ENCODE measurements at places on chromosomes 3 and 15.

DNA sequence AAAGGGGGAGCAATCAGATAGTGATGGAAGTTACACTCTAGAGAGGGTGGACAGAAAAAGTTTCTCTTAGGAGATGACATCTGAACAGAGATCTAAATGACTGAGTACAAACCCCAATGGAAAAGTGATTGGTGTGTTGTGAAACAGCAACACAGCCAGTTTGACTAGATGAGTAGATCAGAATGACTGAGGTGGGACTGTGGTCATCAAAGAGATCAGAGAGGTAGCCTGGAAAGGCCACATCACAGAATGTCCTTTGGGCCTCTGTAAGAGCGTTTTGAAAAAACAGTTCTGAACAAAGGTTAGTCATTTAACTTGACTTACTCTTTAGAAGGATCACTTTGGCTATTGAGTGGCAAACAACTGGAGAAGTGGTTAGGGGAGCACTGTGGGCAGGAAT lies 10.6 kb downstream of the LRRC58 start:
- no peak for DNase-seq

GRCh38 chr3:181727341-181728032 lies 15.8 kb downstream of the SOX2 start:
- DNase-seq, result no peak

- DNase-seq, result no peak
These were observed 22.8 kb upstream of the TM2D3 start for GRCh38 chr15:101675015-101675414.

- no peak for DNase-seq
These were observed 453.8 kb downstream of the MAGI1 start for GRCh38 chr3:65584913-65585312.

GRCh38 chr15:69400850-69401249 lies 13.3 kb upstream of the KIF23 start:
- no peak for DNase-seq

- DNase-seq, result peak; percentile 58
These were observed at the start of gene CCDC9B for GRCh38 chr15:40340740-40341400. Gene CCDC9B, minus strand, starts transcription at chr15:40340939. Its CDS starts 120 bp downstream, at chr15:40340819.

- DNase-seq, result no peak
These were observed 29.4 kb downstream of the CD200R1L start for GRCh38 chr3:112817271-112817670.

- DNase-seq, result no peak
These were observed 52.9 kb upstream of the TSPAN3 start for GRCh38 chr15:77123854-77124253.

DNA sequence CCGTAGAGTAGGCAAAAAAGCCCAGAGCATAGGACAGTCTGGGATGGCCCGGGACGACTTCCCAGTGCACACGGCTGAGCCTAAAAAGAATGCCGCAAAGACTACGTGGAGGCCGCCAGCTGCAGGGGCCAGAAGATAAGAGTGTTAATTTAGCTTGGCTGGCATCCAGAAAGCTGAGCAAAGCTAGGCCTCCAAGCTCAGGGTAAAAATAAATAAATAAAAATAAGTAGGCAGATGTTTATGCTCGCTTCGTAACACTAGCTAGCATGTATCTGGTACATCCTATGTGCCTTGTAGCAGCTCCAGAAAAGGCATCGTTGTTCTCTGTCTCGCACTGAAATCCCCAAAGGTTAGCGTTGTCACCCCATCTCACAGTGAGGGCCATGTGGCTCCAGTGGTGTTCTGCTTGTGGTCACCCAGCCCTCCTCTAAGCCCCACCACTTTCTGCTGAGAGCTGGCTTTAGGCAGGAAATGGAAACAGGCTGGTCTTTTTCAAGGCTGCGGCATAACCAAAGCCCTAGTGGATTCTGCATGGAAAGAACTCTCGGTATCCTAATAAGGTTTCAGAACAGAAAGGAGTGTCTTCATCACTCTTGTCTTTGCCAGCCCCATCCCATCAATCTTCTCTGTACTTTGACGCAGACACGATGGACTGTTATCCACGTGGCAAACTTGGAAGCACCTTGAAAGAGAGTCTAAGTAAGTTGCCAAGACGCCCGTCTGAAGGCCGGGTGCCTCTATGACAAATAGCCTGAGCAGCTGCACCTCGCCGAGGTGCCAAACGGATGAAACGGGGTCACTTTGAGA lies 58.1 kb upstream of the MEF2A start:
- peak; percentile 14 for DNase-seq

DNA sequence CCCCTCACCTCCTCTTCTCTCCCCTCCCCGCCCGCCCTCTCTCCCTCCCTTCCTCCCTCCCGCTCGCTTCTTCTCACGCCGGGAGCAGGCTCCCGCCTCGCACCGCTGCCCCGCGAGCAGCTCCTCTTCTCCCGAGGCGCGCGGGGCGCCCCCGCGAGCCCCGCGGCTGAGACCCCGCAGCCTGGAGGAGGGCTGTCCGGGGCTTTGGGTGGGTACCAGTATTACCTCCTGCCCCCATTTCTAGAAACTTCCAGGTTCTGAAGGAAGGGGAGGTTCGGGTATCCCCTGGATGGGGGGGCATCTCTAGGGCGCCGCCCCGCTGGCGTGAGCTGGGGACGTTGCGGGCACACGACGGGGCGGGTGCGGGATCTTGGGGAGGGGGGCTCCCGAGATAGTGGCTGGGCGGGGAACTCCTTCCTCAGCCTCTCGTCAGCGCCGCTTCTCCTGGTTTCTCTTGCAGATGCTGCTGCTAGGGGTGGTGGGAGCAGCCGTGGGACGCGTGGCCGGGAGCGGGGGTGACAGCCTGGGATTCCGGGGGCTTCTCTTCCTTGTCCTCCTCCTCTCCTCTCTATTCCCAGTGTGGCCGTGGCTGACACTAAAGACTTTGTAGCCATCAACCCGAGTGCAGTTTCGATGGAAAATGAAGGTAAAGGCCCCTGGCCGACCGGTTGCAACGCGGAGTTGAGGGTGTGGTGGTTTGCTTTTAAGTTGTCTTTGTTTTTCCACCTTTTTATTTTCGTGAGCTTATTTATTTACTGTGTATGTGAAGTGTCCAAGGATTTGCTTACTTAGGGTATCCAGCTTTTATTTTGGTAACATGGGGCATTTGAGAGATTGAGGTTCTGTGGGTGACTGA lies 474 bp downstream of the ATP2C1 start:
- DNase-seq, result no peak

- DNase-seq, result peak; percentile 24
These were observed 377.8 kb downstream of the KCNH8 start for GRCh38 chr3:19526071-19526470.

DNA sequence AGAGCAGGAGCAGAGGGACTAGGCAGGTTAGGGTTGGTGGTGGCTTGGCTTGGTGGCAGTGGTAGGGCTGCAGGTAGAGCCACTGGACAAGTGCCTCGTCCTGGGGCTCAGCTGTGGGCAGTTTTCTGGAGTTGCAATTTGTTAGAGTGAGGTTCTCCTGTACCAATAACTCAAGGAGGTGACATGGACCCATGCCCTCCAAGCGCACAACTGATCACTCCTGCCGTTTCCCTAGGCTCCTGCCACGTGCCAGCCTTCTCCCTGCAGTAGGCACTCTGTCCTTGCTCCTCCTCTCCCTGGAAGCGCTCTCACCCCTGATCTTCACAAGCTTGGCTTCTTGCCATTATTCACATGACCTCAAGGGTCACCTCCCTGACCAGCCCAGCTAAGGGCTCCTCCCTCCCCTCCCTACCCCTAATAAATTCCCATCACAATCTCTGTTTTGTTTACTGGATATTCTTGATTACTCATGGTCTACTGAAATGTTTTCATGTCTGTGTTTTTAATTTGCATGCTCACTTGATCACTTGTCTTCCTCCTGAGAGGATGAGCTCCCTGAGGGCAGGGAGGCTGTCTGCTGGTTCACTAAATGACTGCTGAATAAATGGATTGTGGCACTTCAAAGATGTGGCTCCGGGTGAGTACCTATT lies 3.3 kb downstream of the WNT7A start:
- no peak for DNase-seq

DNA sequence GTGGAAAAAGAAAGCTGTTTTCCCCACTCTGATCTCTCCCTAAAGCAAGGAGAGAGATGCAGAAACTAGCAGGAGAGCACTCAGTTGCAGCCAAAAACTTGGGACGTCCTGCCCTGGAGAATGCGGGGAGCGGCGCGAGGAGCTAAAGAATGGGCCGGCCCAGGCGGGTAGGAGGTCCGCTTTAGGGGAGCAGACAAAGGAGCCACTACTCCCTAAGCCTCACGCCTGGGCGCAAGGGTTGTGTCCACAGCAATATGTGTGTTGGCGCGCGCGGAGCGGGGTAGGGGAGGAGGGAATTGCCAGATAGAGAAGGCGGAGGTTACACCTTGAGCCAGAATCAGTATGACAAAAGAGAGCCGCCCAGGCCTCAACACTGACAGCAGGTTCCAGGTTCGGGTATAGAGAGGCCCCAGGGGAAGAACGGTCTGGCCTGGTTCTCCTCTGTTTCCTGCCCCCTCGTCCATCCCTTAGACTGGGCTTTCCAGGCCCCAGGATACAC lies 2.9 kb downstream of the WNT5A start:
- DNase-seq, result no peak

GRCh38 chr3:107579371-107579770 lies 56.6 kb downstream of the BBX start:
- DNase-seq, result no peak

DNA sequence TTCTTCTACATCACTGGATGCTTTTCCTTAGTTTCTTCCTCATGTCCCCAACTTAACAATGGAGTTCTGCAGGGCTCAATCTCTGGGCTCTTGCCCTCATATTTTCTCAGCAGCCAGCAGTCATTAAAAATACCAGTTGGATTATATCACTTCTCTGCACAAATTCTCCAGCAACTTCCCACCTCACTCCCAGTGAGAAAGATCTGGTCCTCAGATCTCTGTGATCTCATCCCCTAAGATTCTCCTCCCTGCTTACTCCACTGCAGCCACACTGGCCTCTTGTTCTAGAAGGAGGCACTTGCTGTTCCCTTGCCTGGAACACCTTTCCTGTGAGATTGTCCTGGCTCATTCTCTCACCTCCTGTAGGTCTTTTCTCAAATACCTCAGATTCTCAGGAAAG lies 6.1 kb downstream of the ERICH6 start:
- no peak for DNase-seq

DNA sequence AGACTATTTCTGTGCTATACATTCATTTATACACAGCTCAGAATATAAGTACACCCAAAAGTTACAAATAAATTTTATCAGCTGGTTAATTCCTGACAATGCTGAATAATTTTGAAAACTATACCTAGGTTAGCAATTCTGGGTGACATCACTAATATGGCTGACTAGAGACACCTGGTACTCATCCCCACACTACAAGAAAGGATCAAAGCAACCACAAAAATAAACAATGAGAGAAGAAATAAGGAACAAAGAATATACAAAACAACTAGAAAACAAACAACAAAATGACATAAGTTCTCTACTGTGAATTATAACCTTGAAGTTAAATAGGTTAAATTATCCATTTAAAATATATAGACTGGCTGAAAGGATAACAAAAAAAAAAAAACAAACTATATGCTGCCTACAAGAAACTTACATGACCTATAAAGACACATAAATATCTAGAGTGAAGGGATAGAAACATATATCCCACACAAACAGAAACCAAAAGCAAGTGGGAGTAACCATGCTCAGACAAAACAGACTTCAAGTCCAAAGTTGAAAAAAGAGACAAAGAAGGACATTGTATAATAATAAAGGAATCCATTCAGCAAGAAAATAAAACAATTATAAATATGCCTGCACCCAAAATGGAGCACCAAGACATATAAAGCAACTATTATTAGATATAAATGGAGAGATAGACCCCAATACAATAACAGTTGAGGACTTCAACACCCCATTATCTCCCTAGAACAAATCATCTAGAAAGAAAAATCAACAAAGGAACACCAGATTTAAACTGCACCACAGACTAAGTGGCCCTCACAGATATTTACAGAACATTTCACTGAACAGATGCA lies 57.8 kb downstream of the IMPG2 start:
- no peak for DNase-seq

DNA sequence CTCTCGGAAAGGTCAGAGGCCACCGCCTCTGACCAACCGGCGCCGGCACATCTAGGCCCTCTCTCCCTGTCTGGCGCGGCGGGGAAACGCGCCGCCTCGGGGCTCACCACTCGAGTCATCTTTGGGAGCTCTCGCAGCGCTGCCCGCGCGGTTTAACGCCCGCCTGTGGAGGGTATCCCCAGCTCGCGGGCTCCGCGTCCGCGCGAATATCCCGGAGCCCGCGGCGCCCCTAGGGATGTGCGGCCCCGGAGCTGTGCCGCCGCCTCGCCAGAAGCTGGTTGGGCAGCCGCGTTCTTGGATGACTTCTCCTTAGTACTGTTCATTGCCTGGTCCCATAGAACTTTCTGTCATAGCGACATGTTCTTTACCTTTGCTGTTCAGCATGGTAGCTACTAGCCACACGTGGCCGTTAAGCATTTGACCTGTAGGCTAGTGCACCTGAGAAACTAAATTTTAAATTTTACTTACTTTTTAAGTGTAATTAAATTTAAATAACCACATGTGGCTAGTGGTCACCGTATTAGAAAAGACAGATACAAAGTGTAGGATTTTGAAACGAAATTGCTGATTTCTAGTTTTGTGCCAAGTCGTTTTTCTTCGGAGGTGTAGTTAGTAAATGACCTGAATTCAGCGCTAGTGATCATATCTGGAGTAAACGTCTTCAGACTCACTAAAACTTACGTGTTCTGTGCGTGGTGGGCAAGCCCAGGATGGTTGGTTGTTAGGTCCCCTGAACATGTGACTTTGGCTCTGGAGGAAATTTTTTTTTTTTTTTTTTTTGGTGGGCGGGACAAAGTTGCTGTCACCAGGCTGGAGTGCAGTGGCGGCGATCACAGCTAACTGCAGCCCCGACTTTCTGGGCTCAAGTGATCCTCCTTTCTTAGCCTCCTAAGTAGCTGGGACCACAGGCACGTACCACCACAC lies 835 bp downstream of the ARIH2 start:
- DNase-seq, result no peak

DNA sequence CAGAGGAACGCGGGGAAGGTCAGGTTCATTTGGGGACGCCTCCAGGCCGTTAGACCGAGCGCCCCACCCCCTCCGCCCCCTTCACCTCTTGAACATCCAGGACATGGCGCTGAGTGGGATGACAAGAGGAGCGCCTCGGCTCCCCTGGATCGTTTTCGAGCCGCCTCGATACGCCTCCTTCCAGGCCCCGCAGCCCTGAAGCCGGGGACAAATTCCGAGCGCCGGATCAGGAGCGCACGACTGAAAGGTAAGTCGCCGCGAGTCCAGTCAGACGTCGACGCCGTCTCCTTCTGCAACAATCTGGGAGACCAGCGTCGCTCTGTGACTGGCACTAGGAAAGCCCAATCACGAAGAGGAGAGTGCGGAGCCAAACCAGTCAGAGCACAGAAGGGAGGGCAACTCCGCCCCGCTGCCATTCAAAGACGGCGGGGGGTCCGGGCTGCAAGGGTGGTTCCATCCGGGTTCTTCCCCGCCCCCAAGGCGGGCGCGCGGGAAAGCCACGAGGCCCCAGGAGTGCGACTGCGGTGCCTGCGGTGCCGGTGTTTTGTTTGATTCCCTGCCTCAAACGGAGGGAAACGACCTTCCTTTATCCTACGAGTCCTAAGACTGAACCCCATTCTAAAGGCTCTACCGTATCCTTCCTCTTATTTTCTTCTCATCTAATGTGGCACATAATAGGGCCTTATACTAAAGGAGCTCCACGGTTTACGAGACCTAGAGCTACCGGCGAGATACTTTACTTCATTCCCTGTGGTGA lies at the start of gene HLTF:
HLTF (minus strand) TSS at position 302 of the 757 bp plus-strand sequence; CDS start at position 105, 197 bp downstream.
- peak; percentile 98 for DNase-seq

Measured in NCI-H446 treated with DMSO at 0.1 percent for 48 hours (cell line).